ENCODE measurements at places on chromosomes 13 and 19.
A peak's percentile ranks its signal among the peaks of the same experiment; 100 is the strongest.

GRCh38 chr19:56668676-56669075 is 2.9 kb downstream of the ZNF835 start:
- no peak for DNase-seq

DNA sequence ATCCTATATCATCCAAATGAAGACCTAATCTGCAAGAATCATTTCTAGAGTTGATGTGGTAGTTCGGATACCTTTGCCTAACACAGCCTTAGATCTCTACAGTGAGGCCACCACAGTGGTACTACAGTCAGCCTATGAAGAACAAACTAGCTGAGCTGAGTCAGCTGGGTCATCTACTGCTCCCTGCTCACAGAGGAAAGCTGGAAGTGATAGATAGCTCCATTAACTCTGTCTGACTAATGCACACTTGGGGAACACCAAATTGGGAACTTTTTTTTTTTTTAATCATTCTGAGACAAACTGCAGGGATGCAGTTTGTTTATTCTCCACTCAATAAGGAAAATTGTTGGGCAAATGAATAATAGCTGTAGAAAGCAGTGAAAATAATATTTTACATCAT is 1160.6 kb downstream of the PCDH9 start:
- no peak for DNase-seq

DNA sequence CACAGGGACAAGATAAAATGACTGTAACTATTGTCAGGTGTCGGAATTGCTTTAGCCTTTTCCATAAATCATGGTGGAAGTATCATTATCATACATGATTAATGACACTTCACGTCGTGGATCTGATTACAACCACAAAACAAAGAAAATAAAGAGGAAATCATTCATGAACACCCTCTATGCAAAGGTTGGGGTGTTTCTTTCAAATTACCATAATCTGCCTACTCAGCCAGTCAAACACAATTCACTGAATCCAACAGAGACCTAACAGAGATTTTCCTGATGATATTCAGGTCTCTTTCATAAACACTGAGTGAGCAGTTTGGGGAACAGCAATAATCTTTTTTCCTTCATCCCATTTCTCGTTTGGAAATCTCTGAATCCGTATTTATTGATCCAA is 625.6 kb downstream of the DCT start:
- DNase-seq = no peak

DNA sequence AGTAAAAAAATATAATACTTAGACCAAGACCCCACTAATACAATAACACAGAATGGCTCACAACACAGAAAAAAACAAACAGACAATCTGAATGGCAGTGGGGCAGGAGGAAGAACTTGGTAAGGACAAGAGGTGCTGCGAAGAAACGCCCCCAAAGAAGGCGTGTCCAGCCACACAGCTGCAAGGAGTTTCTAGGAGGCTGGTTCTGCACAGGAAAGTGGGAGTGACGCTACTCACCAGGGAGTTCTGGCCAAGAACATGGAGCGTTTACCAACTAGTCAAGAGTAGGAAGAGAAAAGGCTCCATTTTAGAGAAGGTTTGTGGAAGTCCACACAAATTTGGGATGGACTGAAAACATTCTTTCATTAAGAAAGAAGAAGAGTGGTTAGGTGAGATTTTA is 95.3 kb upstream of the SLC15A1 start:
- peak; percentile 22 for DNase-seq

DNA sequence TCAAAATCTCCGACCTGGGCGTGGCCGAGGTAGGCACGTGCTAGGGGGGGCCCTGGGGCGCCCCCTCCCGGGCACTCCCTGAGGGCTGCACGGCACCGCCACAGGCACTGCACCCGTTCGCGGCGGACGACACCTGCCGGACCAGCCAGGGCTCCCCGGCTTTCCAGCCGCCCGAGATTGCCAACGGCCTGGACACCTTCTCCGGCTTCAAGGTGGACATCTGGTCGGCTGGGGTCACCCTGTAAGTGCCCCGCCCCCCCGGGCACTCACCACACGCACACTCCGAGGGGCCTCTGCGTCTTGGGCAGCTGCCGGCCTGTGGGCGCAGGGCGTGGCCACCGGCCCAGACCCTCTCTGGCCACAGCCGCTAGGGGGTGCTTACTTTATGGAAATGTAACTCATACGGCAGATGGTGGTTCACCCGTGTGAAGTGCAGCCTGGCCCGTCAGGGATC is 14.9 kb downstream of the STK11 start:
- DNase-seq = no peak

GRCh38 chr13:112907871-112908331 is 61.1 kb upstream of the MCF2L start:
- no peak for DNase-seq

DNA sequence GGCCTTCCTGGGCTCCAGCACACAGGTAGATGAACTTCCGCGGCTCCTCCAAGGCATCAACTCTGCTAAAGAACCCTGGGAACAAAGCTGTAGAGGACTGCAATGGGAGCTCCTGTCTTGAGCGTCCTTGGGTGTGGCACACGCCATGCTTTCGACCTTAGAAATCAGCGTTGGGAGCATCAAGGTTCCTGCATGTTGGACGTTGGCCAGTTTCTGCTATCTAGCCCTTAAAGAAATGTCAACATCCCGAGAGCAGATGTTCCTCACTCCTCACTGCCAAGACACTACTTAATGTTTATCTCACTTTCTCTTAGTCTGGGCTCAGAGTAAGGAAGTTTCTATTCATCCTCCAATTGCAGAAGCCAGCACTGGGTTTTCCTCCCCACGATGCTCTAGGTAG is 70.6 kb upstream of the MEDAG start:
- DNase-seq = no peak

GRCh38 chr13:64160479-64160878 is 2744.8 kb upstream of the PCDH20 start:
- DNase-seq = no peak

GRCh38 chr13:28890712-28891111 is 70.6 kb downstream of the MTUS2 start:
- no peak for DNase-seq

DNA sequence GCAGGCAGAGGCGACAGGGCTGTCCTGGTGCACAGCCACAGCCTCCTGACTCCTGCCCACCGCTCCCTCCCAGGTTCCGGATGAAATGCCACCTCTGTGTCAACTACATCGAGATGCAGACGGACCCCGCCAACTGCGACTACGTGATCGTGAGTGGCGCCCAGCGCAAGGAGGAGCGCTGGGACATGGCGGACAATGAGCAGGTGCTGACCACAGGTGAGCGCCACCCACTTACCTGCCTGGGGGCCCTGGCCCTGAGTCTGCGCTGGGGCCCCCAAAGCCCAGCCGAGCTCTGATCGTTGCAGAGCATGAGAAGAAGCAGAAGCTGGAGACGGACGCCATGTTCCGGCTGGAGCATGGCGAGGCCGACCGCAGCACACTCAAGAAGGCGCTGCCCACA is 5.5 kb upstream of the MRI1 start:
- no peak for DNase-seq

DNA sequence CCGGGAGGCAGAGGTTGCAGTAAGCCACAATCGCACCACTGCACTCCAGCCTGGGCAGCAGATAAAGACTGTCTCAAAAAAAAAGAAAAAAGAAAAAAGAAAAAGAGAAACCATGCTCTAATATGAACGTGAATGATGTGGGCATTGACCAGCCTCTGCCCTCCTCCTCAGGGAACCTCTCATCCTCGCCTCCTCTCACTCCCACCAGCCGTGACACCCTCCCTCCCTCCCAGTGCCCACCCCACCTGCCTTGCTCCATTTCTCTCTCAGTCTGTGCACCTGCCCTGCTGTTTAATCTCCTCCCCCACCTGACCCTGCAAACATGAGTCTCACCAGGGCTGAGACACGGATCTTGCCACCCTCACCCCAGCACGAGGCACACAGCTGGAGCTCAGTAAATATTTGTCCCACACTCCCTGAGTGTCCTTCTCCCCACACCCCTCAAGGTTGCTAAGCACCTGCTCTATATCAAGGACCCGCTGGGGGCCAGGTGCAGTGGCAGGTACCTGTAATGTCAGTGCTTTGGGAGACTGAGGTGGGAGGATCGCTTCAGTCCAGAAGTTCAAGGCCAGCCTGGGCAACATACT is 7.5 kb upstream of the BCAT2 start:
- DNase-seq = no peak

GRCh38 chr13:52838433-52839107 is 9.9 kb downstream of the PCDH8 start:
- no peak for DNase-seq

DNA sequence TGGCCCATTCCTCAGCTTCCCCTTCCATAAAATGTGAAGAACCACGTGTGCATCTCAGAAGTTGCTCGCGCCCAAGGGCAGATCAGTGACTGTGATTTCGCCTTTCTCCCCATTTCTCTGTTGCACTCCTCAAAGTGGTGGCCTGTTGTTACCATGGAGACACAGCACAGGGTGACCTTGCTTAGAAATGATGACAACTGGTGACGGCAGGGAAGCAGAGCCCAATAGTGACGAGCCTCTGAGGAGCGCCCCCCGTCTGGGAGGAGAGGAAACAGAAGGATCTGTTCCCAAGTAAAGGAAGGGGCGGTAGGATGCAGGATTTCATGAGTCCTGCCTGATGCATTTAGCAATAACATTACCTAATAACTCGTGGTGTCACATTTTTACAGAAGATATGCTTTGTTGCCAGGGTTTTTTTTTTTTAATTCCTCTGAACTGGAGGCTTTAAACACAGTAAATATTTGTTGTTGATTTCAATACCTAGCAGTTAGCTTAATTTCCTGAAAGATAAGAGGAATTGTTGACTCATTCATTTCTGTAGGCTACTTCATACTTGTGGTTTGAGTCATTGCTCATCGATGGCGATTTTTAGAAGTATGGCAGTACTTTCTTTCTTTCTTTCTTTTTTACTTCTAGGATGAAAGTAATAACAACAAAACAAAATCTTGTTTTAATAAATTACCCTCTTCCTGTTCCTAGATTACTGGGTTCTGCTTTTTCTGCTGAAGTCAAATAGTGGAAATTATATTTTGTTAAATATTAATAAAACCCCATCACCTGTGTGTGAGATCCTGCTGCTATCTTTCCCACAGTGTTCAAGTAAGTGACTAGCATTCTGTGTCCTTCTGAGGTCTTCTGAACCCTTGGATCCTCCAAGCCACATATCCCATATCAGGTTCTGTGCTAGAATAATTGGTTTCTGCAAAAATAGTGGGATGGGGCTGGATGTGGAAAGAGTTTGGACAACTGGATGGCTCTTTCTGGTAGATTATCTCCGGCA is 36.0 kb downstream of the MBNL2 start:
- peak; percentile 56 for DNase-seq

GRCh38 chr13:108070491-108070890 is 144.8 kb downstream of the LIG4 start:
- DNase-seq = no peak

DNA sequence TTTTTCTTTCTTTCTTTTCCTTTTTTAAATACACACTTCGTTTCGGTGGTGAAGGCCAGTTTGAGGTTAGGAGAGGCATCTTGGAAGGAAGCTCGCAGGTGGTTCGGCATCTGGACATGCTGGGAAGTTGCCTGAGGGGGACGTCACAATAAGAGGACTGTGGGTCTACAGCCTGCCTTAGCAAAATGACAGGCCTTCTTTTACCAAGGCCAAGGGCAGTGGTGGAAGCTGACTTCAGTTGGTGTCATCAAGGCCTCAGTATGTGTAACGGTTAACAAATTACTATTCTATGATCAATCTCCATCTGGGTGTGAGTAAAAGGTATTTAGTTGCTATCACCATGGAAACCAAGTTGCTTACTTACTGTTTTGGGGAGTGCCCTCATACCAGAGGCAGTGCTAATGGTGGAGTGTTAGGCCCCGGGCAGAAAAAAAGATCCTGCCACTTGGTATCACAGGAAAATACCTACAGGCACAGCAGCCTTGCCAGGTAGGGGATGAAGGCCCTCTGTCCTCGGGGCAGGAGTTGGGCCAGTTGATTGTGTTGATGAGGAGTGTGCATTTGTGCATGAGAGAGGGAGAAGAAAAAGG is 10.3 kb downstream of the ACTN4 start:
- DNase-seq = no peak

DNA sequence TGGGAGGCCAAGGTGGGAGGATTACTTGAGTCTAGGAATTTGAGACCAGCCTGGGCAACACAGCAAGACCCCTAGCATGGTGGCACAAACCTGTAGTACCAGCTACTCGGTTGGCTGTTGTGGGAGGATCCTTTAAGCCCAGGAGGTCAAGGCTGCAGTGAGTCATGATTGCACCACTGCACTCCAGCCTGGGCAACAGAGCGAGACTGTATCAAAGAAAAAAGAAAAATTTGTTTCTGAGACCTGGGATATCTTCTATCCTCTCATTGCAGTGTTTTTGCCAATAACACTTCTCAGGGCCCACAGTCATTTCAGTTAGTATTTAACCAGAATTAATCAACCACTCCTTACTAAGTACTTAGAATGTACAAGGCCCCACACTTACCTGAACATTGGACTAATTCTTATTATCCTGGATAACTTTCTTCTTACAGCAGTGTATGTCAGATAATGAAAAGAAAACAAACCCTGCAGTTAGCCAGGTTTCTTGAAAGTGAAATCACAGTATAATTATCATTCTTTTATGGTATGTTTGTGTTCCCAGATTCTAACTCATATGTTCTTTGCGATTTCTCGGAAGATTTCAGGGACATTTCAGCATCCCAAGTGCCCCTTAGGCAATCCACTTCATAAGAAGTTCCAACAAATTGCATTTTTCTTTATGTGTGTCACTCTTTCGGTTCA is 75.6 kb upstream of the KLF5 start:
- no peak for DNase-seq

Measured in endothelial cell (in vitro differentiated cells).